ENCODE measurements at places on chromosomes 7 and 10.

DNA sequence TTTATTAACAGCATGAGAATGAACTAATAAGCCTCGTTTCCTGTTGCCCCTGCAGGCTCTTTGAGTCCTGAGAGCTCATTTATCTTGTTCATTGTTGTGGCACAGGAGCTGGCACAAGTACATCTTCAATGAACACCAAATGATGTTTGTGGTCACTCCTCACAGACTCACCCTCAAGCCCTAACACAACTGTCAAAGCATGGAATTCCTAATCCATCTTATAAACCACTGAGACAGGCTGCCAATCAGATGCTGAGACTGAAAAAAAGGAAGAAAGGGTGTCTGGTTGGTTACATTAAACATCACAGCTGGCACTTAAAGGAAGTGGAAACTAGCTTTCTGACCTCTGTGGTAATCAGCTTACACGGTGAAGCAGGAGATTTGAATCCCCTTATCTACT is 7.7 kb upstream of the CCDC172 start:
- DNase-seq = no peak

- DNase-seq = no peak
These were observed 387.2 kb downstream of the TCERG1L start for GRCh38 chr10:130924138-130924819.

DNA sequence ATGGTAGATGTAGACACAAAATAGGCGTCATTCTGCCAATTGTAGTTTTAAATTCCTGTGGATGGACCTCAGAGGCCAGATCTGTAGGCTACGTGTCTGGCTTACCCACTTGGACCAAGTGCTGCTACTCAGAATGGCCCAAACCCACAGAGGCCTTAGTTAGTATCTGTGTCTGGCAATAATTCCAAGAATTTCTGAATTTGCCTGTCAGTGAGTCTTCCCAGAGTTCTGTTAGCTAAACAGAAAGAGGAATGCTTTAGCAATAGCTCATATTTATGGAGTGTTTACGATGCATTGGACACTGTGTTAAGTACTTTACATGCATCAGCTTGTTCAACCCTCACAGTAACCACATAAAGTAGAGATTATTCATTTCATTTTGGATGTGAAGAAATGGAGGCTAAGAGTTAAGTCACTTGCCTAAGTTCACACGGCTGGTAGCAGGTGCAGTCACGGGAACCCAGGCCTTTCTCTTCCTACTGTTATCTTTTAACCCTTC is 231.8 kb downstream of the PTEN start:
- DNase-seq = no peak

- DNase-seq = no peak
These were observed 30.3 kb downstream of the OAT start for GRCh38 chr10:124388476-124388822.

GRCh38 chr7:46146454-46147255 is 225.6 kb upstream of the IGFBP3 start:
- no peak for DNase-seq

- no peak for DNase-seq
These were observed 4.5 kb upstream of the TRAPPC14 start for GRCh38 chr7:100163006-100163531.

DNA sequence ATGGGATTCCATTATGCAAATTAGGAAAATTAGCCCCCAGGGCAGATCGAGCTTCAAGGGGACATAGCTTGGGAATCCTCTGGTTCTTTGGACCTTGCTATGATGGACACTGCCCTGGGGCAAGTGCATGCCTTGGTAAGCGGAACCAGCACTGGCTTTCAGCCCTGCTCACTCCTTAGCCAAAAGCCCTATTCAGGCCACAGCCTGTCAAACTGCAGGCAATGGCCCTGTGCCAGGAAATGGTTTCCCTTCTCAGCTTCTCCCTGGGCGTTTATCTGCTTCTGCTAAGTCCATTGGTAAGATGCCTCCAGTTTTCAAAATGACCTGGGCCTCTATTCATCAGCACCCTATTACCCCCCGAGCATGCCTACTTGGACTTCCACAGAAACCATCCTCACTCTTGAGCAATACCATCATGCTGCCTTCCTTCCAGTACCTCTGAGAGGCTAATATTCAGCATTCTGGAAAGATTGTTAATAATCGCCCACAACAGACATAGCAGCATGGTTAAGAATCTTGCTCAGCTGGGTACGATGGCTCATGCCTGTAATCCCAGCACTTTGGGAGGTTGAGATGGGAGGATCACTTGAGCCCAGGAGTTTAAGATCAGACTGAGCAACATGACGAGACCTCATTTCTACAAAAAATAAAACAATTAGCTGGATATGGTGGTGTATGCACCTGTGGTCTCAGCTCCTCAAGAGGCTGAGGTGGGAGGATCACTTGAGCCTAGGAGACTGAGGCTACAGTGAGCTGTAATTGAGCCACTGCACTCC is 918.6 kb upstream of the AUTS2 start:
- DNase-seq = no peak

DNA sequence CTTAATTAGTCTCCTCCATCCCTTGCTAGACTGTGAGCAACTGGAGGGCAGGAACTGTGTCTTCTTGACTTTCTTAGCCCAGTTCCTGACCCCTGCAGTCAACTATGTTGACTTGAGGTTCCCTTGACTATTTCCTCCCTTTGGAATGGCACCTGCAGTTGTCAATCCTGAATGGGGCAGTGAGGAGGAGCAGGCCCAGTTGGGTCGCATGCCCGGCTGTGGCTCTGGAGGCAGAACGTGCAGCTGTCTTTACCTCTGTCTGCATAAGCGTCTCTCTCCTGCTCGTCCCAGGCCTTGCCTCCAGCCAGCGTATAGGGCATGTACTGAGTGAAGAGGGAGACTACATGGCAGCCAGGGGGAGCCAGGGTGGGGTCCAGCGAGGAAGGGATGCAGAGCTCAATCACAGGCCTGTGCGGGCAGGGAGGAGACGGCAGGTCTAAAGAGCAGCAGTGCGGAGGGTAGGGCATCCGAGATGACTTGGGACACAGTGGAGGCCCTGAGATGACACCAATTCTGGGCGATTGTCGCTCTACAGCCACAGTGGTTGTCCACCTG is 26.8 kb downstream of the PYROXD2 start:
- no peak for DNase-seq

DNA sequence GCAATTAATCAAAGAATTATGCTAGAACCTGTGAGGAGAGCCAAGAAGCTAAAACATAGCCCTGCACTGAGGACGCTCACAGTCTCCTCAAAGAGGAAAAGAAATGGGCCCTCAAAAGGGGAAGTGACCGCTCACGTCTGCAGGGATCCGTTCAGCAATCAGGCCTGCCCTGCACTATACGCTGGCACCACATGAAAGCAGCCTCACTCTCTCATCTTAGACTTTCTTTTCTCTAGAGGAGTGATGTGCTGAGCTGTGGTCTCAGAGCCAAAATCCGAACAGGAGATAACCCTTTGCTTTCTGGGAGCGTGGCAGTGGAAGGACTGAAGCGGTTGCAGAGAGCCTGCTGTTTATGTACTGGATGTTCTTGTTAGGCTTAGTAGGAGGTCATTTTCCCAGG is 6.3 kb upstream of the IL2RA start:
- DNase-seq = peak; percentile 68

GRCh38 chr10:101686133-101686925 is 8.6 kb downstream of the FBXW4 start:
- no peak for DNase-seq

- no peak for DNase-seq
These were observed 9.9 kb downstream of the PRR15 start for GRCh38 chr7:29573567-29573966.

- DNase-seq = no peak
These were observed 2.4 kb downstream of the NYAP1 start for GRCh38 chr7:100486111-100486636.

- no peak for DNase-seq
These were observed 333.1 kb downstream of the TNS3 start for GRCh38 chr7:47248797-47249196.

DNA sequence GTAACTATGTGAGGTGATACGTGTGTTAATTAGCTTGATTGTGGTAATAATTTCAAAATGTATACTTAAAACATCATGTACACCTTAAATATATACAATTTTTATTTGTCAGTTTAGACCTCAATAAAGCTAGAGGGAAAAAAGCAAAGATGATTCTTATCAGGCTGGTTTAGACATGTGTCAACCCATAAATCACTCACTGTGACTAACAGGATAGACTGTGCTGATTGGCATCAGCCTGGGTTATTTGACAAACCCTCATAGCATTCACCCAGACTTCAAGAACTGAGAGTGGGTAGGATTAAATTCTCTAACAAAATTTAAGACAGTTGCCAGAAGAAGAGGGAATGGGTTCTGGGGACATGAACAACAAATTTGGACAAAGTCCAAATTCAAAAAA is 73.8 kb upstream of the TMEM140 start:
- no peak for DNase-seq

GRCh38 chr7:11170175-11170574 is 196.5 kb downstream of the PHF14 start:
- no peak for DNase-seq

- no peak for DNase-seq
These were observed 18.8 kb downstream of the CDC123 start for GRCh38 chr10:12214763-12215218.

GRCh38 chr10:103512591-103513379 is 19.3 kb downstream of the NEURL1 start:
- DNase-seq = peak; percentile 20

GRCh38 chr10:25651534-25651933 is 282.5 kb upstream of the MYO3A start:
- no peak for DNase-seq

- DNase-seq = no peak
These were observed 20.0 kb upstream of the CREB5 start for GRCh38 chr7:28392289-28392688.

- DNase-seq = no peak
These were observed 1.6 kb downstream of the OLAH start for GRCh38 chr10:15045380-15045779.

DNA sequence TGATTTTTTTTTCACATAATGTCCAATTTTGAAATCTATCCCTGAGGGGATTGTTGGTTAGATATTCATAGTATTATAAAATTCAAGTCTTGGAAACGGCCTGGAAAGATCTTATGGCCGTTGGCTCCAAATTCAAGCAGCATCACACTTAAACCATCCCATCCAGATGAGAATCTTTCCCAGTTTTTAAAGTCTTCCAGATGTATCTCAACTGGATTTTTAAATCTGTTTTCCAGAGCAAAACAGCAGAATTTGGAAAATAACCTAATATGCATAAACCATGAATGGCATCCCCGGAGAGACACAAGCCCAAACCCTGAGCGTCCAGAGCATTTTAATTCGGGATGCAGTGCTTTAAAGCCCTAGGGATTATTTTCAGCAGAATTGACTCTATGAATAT is 208.2 kb upstream of the PRKCQ start:
- DNase-seq = no peak

DNA sequence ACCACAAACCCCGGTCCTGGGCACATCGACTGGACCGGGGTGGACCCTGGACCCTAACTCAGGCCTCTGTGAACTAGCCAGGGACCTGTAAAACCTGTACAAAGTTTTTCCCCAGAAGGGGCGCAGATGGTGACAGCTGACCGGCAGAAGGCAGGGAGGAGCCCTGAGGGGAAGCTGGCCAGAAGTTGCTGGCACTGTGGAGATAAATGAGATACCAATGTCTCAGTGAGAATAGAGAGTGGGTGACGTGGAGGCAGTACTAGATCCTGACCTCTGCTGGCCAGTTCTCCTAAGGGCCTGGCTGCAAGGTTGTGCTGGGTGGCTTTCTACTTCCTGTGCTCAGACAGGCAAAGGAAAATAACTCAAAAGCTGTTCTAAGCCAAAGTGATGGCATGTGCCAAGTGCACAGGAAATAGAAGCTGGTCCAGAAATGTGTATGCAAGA is 10.6 kb upstream of the TSPAN14 start:
- DNase-seq = no peak

- DNase-seq = no peak
These were observed 164.9 kb upstream of the TRIM24 start for GRCh38 chr7:138295049-138295637.

GRCh38 chr7:85175217-85175616 is 11.6 kb downstream of the SEMA3D start:
- DNase-seq = no peak

DNA sequence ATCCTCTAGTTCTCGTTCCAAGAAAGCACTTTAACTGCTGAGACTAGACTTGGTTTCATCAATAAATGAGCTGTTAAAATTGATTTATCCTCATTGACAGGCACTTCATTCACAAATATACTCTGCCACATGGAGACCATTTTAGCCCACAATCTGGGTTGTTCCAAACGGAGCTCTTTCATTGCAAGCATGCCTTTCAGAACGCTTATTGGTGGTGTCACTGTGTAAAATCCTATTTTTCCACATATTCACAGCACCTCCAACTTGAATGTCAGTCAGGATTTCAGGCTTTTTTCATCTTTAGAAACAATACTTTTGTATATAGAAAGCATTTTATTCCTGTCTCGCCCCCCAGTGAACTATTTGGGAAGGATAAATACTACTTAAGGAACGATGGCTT is 424.7 kb upstream of the NRP1 start:
- DNase-seq = no peak

GRCh38 chr10:8225187-8225586 is 170.7 kb downstream of the GATA3 start:
- no peak for DNase-seq

DNA sequence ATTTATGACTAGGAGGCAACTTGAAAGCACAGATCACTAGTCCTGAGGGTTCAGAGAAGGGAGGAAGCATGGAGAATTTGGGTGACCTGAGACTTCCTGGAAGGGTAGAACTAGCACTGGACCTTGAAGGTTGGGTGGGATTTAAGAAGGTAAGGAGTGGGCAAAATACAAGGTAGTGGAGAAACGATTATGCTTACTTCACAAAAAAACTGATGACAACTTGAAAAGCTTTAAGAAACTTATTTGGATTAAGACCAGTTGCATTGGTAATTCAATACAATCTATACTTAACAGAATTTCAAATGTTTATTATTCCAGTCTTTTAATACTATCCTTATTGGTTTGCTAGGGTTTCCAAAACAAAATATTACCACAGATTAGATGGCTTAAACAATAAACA is 198.6 kb upstream of the MDFIC start:
- DNase-seq = no peak

- no peak for DNase-seq
These were observed 31.6 kb downstream of the TLX1 start for GRCh38 chr10:101162677-101163076.

GRCh38 chr7:5419539-5420066 is 4.0 kb downstream of the TNRC18 start:
- no peak for DNase-seq

- no peak for DNase-seq
These were observed 144.4 kb downstream of the ZMYND11 start for GRCh38 chr10:279655-280054.

DNA sequence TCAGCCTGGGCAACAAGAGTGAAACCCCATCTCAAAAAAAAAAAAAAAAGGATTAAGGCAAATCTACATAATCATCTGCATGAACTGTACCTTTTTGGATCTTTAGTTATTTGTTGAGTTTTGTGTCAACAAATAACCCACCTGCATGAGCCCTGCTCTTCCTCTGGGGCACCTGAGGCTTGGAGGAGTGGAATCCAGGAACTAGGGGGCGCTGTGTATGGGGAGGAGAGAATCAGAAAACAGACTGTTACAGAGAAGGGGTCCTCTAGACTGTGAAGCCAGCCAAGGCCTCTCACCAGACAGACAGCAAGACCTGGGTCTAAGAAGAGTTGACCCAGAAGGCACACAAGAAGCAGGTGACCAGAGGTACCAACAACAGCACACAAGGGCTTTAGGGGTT is 682.8 kb upstream of the NRP1 start:
- no peak for DNase-seq
